Adipocyte (in vitro differentiated cells): ENCODE measurements at places on chromosomes 4 and X.
A peak's percentile ranks its signal among the peaks of the same experiment; 100 is the strongest.

GRCh38 chr4:12360391-12360790 is 931.7 kb upstream of the HS3ST1 start:
- DNase-seq, result no peak

DNA sequence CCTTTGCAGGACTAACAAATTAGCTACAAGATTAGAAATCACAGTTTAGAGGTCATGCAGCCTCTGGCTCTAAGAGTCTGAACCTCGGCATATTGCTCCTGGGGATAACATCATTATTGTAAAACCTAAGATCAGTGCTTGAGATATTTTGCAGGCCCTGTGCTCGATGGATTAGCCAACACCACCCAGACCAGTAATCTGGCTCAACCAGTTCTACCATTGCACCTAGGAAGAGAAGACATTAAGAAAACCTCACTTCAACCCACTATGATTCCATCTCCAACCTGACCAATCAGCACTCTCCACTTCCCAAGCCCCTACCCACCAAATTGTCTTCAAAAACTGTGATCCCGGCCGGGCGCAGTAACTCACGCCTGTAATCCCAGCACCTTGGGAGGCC is 43.6 kb downstream of the WFS1 start:
- DNase-seq, result no peak

DNA sequence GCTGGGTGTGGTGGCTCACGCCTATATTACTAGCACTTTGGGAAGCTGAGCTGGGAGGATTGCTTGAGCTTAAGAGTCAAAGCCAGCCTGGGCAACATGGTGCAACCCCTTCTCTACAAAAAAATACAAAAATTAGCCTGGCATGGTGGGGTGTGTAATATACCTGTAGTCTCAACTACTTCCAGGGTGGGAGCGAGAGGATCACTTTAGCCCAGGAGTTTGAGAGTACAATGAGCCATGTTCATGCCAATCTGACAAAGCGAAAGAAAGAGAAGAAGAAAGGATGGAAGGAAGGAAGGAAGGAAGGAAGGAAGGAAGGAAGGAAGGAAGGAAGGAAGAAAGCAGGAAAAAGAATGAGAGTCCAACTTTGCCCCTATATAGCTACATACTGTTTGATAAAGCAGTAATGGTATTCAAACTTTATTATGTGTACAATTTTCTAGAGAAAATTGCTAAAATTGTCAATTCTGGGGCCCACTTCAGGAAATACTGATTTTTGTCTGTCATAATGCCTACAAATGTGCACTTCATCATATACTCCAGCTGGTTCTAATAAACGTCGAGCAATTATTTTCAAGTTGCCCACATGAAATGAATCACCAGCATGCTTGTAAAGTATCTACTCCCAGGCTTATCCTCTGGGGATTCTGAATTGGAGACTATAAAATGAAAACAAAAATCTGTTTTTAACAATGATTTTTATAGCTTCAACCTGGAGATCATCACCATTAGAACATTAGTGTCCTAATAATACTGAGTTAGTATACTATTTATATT is 132.3 kb downstream of the NDST4 start:
- peak; percentile 43 for DNase-seq

GRCh38 chrX:32448320-32448719 is 763.0 kb downstream of the DMD start:
- DNase-seq, result no peak

GRCh38 chr4:151667048-151667447 is 93.8 kb downstream of the GATB start:
- DNase-seq, result no peak

GRCh38 chr4:88870428-88870827 is 172.8 kb upstream of the NAP1L5 start:
- no peak for DNase-seq

DNA sequence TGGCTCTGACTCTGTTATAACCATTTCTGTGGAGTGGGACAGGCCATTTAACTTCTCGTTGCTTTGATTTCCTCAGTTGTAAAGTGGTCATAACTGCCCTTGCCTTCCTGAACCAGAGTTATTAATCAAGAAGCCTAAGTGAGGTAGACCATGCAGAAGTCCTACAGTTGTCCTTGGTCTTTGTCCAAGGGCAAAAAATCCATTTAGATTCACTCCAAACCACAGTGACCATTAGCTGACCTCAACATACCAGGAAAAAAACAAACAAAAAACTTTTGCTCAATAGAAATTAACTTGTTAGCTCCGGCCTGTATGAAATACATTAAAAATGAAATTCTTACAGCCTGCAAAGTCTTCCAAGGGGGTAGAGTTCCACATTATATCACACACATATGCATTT is 52.7 kb downstream of the TBC1D9 start:
- DNase-seq, result peak; percentile 64

DNA sequence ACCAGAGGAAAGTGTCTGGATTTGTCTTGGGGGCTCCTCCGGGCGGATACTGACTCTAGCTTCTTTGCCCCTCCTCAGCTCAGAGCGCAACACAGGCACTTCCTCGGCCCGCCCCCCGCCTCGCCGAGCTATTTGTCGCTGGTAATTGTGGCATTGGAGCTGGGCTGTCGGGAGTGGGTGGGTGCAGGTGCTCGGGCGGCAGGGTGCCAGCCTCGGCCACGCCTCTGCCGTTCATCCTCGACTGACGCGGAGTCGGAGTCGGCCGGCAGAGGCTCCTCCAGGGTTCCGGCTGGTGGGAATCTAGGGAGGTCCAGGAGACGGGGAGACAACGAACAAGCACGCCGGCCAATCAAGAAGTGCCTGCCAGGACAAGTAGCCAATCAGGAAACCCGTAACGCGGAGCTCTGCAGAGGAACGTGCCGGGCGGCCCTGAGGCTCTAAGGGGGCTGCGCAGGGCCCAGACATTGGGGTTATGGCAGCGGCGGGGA is 3.9 kb upstream of the SYN1 start:
- peak; percentile 75 for DNase-seq

DNA sequence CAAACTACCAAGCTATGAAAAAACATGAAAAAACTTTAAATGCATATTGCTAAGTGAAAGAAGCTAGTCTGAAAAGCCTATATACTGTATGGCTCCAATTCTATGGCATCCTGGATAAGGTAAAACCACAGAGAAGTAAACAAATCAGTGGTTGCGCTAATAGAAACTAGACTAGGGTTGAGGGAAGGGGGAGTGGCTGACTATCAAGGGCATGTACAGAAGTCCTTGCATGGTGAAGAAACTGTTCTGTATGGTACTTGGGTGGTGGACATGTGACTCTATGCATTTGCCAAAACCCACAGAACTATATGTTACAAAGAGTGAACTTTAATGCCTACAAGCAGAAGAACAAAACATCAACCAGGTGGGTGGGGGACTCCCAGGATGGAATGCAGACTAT is 96.8 kb downstream of the MTMR1 start:
- DNase-seq, result no peak

DNA sequence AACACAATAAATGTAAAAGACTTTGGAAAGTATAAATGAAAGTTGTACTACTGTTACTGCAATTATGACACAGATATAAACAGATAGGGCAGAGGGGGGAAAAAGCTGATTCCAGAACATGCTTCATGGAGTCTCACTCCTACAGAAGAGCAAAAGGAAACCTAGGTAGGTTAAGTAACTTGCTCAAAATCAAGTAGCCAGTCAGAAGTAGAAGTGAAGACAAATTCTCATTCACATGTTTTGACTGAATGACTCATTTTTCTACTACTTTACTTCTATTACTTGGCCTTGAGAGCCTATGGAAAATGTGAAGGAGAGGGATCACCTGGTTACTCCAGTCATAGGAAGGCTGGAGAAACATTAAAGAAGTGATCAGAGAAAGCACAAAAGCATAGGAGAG is 23.6 kb upstream of the RASGEF1B start:
- no peak for DNase-seq

GRCh38 chr4:154877110-154877760 is 96.2 kb downstream of the RBM46 start:
- DNase-seq, result peak; percentile 21

GRCh38 chr4:61440321-61440720 is 240.2 kb downstream of the ADGRL3 start:
- no peak for DNase-seq

DNA sequence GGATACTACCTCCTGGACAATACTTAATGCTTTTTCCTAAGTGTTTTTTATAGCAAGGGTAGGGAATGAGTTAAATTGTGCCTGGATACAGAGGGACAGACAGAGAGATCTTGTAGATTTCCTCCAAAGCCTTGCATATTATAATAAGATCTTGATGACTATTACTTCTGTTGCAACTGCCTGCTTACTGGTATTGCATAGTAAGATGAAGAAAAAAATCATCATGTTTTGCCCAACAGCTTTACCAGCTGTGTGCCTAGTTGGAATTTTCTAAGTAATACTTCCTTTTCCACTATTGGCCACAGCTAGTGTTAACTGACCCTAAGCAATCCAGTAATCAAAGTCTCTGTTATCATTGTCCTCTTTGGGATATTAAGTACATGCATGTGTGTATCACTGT is 139.0 kb downstream of the DCK start:
- DNase-seq, result peak; percentile 64

DNA sequence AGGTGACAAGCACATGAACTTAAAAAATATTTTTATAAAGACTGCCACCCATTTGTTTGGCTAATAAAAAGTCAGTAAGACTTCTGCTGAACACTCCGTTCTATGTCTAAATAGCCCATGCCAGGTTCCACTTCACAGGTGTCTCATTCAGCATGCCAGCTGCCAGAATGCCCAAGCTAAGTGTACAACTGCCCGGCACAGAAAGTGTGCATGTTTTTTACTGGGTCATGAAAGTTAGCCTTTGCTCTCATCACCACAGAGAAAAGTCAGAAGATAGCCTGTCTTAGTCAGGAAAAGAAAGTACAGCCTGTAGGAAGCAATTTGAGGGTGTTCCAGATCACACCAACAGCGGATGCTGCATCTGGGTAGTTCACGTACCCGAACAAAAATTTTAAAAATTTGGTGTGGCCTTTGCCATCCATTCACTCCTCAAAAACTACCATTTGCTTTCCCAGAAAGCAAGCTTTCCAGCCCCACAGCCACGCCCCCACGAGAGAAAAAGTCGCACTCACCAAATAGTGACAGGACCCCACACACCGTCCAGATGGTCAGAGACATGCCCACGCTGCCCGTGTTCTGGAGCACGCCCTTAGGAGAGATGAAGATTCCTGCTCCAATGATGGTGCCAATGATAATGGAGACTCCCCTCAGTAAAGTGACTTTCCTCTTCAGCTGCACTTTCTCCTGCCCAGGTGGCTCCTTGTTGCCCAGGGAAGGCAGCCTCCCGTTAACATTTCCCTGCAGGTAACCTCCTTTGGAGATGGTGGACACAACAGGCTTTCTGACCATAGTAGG is 671 bp downstream of the SLC7A11 start:
- peak; percentile 67 for DNase-seq

DNA sequence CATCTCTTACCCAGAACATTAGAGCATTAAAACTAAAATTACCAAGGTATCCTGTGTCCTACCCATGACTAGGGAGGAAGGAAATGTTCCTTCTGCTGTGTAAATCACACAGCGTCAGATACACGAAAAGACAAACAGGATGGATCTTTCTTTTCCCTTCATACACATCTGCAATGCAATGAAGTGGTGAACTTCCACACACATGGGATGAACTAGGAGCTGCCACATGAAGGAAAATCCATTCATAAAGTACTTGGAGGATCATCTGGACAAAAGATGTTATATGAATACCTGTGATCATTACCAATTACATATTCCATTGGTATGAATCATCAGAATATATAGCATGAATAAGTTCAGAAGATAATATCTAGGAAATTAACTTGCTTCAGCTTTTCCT is 46.2 kb downstream of the LDB2 start:
- DNase-seq, result no peak

- no peak for DNase-seq
Measured at GRCh38 chrX:10660171-10660570, 39.8 kb upstream of the MID1 start.

DNA sequence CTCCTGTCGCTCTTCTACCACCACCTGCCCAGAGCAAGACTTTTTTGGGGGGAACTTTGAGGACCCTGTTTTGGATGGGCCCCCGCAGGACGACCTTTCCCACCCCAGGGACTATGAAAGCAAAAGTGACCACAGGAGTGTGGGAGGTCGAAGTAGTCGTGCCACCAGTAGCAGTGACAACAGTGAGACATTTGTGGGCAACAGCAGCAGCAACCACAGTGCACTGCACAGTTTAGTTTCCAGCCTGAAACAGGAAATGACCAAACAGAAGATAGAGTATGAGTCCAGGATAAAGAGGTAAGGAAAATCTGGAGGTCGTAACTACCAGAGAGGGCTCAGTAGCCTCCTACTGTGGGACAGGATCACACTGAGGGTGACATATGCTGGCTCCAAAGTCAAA is 364.5 kb downstream of the MAPK10 start:
- no peak for DNase-seq

- DNase-seq, result peak; percentile 55
Measured at GRCh38 chr4:26434030-26434639, 56.1 kb downstream of the CCKAR start.

GRCh38 chrX:119757646-119757978 is 776 bp upstream of the SOWAHD start:
- DNase-seq, result no peak

DNA sequence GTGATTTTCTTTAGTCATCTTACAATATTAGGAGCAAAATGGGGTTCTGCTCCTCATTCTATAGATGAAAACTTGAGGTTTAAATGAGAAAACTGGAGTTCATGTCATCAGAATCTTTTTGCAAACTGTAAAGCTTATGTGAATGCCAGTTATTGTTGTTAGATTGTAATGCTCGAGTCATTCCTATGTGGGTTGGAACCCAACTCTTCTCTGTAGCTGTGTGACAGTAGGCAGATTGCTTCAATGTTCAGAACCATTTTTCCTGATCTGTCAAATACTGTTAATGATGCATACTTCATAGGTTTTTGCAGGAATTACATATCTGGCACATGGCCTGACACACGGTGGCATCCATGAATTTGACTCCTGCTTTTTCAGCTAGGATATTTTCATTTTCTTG is 178.9 kb downstream of the RAPGEF2 start:
- DNase-seq, result no peak

DNA sequence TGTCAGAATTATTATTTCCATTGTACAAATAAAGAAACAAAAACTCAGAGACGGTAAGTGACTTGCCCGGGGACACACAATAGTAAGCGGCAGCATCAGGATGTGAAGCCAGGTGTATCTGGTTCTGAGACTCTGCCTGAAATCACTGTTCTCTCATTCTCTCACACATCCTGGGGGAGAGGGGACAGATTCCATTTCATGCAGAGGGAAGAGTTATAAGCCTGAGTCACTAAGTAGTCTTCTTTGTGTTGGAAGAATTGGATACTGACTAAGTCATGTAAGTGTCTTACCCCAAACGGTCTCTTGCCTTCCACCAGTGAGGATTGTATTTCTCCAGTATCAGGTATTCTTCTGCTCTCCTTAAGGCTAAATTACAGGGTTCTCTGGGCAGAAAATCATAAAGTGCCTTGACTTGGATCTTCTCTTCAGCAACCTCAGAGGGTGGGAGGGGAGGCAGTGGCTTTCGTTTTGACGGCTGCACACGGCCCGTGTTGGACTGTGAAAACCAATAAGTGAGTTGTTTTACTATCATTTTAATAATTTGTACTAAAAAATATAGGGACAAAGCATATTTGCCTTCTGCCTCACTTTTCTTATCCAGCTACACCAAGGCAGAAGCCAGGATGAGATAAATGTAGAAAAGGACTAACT is 21.9 kb downstream of the TXK start:
- DNase-seq, result peak; percentile 40

GRCh38 chr4:3412257-3413020 is 29.3 kb upstream of the HGFAC start:
- DNase-seq, result no peak

- DNase-seq, result no peak
Measured at GRCh38 chrX:13952581-13952980, 77.1 kb downstream of the GEMIN8 start.

GRCh38 chrX:155889328-155889727 is 8.2 kb downstream of the VAMP7 start:
- DNase-seq, result no peak
